ENCODE measurements at places on chromosomes 5 and 9.

DNA sequence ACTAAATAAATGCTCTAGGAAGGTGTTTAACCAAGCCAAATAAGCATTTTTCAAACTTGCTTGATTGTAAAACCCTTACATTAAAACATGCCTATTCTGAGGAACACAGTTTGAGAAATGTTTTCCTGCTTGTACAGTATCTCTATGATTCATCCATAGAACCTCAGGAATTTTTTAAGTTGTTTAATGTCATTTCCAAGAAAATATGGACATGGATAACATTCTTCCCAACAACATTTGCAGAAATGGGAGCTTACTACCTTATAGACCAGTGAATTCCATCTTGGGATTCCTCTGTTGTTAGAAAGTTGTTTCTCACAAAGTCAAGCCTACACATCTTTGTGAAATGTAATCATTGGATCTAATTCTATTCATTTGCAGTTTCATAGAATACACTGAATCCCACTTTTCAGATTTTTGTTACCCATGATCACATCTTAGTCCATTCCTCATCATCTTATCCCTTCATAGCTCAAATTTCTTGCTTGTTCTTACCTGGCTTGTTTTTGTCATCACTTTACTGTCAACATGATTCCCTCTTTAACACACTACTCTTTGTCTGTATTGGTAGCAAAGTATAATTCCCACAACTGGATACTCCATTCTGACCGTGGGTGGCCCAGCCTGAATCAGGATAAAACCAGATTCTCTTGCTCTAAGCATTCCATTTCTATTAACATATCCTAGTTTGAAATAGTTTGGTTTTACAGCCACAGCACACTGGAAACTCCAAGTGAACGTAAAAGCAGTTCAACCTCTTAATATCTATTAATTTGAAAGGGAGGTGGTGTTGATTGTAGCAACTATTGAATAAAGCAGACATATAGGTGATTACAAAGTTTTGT is 49.4 kb upstream of the PAPPA start:
- no peak for DNase-seq

GRCh38 chr9:25025156-25025555 is 479.5 kb upstream of the IZUMO3 start:
- no peak for DNase-seq

GRCh38 chr5:368183-369084 is 46.9 kb downstream of the AHRR start:
- peak; percentile 90 for DNase-seq

- no peak for DNase-seq
These were observed 7.0 kb downstream of the ADAMTS13 start for GRCh38 chr9:133429214-133429613.

- DNase-seq = no peak
These were observed 2.2 kb upstream of the ADGRD2 start for GRCh38 chr9:124448019-124448418.

DNA sequence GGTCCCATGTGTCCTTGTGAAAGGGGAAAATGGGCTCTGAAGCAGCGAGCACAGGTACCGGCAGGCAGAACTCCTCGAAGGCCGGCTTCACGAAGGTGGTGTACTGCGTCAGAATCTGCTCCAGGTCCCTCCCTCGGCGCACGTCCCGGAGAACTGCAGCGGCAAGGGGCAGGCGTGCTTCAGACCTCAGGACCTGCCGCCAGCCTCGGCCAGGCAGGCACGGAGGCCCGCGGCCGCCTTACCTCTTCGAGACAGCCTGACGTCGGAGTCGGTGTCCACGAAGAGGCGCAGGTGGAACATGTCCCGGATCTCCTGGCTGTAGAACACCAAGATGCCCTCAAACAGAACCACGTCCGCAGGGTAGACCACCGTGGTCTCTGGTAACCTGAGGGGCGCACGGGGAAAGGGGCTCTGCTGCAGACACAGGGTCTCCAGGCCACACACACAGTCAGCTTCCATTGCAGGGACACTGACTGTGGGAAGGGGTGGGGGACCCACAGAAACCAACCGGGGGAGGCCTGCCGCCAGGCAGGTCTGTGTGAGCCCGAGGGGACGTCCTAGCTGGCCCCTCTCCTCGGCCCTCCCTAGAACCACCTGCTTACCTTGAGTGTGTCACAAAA is 2.1 kb downstream of the UCK1 start:
- DNase-seq = no peak

- no peak for DNase-seq
These were observed 1104.8 kb upstream of the C9orf72 start for GRCh38 chr9:28678097-28678496.

DNA sequence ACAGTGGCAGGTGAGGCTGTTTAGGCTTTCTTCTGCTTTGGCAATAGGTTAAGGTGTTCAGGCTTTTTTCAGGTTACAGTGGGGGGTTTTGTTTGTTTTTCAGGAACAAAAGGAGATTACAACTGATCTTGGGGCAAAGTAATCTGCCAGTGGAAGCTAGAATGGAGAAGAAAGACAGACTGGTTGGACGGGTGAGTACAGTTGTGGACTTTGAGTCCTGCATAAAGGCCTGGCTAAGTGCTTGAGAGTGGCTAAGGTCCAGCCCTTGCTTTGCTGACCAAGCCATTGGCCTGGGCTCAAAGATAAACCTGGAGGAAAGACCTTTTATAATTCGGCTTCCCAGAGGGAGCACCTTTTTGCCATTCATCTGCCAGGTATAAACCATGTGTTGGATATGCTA is 63.1 kb downstream of the MTMR12 start:
- no peak for DNase-seq

DNA sequence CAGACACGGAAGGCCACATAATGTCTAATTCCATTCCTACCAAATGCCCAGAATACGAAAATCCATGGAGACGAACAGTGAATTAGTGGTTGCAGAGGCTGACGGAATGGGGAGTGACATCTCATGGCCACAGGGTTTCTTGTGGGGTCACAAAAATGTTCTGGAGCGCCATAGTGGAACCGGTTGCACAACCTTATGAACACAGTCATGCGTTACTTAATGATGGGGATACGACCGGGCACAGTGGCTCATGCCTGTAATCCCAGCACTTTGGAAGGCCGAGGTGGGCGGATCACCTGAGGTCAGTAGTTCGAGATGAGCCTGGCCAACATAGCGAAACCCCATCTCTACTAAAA is 26.0 kb upstream of the TTLL11 start:
- DNase-seq = peak; percentile 81

DNA sequence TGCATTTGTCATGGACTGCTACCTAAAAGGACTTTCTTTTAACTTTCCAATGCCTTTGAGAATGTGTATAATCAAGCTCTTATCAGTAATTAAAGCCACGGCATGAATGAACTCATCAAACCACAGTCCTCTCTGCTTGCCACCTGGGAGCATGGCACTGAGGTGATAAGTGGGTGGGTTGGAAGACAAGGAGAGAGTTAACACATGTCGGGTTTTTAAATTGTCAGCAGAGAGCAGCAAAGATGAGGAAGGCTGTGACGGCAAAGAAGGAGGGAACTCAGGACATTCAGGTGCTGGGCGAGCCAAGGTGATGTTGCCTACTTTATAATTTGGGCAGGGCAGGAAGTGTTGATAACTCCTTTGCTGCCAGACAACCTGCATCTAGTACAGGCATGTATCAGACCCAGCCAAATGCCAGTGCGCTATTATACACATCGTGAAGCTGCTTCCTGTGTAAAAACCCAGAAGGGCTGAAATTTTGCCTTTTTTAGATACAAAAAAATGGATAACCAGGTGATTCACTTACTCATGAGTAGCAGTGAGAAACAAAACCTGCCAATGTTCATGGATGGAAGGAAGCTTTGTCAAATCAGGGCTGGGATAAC is 269.1 kb downstream of the KIF4B start:
- no peak for DNase-seq

- DNase-seq = no peak
These were observed 193.1 kb downstream of the HSD17B3 start for GRCh38 chr9:96108691-96109380.

DNA sequence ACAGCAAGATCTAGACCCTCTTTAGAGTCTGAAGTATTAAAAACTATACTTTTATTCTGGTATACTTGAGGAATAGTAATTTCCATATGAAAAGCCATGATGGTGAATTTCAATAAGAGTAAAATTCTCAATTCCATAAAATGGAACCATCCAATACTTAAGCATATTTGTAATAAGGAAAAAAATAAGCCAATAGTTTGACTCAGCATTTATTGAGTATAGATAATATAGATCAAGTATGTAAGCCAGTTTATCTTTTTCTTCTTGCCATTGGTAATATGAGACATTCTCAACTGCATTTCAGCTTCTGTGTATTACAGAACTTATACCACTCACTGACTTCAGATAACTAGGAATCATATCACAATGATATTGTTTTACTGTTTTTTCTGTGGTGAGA is 361.0 kb downstream of the SLCO4C1 start:
- no peak for DNase-seq

Data from fibroblast of gingiva (primary cell).